ENCODE measurements at places on chromosomes 4 and X.

DNA sequence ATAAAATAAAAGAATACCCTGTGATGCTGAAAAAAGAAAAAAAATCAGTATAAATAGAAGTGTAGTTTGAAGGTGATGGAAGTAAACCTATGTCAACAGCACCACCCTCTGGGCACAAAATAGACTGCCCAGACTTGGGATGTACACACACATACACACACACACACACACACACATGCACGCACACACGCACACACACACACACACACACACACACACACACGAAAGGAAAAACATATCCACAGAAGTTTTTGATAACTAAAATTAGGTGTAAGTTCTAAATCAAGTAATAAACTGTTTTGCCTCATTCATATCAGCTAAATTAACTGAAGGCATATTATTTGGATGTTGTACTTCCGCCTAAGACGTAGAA, 40.5 kb downstream of the ANXA5 start:
- no peak for DNase-seq

GRCh38 chr4:20816287-20816686, 116.0 kb downstream of the PACRGL start:
- DNase-seq = no peak

GRCh38 chrX:49192722-49193328, 6.7 kb upstream of the PRICKLE3 start:
- no peak for DNase-seq

DNA sequence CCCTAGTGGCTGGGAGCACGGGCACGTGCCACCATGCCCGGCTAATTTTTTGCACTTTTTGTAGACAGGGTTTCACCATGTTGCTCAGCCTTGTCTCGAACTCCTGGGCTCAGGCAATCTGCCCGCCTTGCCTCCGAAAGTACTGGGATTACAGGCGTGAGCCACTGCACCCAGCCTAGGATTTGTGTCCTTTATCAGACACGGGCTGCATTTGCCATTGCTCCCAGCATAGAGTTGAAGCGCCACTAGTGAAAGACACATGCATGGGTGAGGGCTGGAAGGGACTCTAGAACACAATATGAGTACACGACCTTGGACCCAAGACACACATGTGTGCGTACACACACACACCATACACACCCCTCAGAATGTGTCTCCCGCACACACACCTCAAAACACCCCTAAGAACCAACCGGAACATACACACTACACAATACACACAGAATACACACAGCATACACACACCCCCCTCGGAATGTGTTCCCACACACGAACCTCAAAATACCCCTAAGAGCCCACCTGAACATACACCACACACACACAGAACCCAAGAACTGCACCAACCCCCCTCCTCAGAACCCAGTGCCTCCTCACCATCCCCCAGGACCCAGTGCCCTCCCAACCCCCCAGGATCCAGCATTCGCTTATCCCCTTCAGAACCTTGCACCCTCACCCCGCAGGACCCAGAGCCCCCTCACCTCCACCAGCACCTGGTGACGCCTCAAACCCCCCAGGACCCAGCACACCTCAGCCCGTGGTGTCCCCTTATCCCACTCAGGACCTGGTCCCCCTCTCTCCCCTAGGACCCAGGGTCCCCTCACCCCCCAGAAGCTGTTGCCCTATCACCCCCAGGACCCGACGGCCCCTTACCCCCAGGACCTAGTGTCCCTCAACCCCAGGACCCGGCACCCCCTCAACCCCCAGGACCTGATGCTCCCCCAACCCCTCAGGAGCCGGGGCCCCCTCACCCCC, 1.0 kb downstream of the TNIP2 start:
- no peak for DNase-seq

GRCh38 chrX:133380711-133381619, 34.3 kb downstream of the GPC4 start:
- no peak for DNase-seq

DNA sequence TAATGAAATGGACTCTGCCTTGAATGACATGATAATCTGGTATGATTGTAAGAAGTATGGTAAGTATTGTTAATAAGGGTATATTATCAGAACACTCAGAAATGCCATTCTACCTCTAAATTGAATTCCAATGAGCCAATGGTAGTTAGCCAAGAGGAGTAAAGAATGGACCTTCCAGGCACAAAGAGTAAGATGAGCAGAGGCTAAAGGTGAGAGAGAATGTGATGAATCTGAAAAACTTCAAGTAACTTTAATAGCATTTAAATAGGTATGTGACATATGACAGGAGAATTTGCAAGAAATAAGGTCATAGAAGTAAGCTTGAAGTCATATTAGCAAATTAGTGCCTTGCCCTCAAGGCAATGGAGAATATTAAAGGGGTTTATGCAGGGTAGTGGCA, 152.4 kb downstream of the BANK1 start:
- no peak for DNase-seq

DNA sequence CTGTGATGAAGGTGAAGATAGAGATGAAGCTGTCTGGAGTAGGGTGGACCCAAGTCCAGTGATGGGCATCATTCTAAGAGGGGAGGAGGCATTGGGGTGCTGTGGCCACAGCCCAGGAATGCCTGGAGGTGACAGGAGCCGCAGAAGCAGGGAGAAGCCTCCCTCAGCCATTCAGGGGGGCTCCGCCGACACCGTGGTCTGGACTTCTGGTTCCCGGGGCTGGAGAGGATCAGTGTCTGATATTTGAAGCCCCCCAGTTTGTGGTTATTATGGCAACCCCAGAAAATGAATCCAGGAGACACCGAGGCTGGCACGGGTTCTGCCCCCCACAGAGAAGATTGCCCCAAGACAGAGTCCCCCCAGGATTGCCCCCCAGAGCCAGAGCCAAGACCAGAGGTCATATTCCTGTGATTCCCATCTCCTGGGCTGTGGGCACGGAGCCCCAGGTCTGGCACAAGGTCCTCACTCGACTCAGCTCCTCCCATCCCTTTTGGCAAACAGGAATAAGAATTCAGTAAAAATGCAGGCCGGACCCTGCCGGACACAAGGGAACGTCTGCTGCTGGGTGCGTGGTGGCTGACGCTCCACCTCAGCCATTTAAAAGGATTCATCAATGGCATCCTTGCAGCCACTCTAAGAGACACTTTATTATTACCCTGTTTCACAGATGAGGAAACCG, 116.6 kb downstream of the CPZ start:
- peak; percentile 45 for DNase-seq

- DNase-seq = no peak
Observed at GRCh38 chr4:80407246-80407645, 71.7 kb downstream of the CFAP299 start.

DNA sequence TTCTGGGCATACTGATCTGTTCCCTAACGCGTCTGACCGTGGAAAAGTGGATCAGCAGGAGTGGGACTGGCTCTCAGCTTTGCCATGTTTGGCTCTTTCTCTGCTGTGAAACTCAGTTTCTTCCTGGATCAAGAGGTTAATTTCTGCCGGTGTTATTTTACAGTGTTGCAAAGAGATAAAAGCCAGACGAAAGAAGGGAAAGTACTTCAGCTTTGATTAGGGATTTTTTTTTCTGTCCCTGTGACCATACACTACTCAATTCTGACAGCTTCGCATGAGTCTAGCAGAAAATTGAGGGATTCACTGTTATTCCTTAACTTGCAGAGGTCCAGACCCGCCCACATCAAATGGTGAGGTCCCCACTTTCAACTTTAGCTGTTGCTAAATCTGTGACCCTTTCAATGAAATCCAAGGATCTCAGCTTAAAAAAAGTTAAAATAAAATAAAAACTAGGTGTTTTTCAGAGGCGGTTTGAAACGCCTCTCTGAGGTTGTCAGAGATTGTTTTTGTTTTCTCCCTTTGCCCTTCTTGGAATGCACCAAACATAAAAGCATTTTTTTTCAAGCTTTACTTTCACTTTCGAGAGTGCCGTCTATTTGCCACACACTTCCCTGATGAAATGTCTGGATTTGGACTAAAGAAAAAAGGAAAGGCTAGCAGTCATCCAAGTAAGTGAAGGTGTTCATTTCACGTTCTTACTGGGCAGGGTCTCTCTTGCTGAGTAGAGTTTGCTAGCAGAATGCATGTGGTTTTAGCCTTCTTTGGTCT, at the start of gene TLR3:
Gene TLR3, plus strand, starts transcription at position 576 of the 768 bp plus-strand sequence. CDS start 7,464 bp downstream, outside the sequence.
- DNase-seq = no peak

GRCh38 chr4:98617358-98618047, 40.9 kb downstream of the TSPAN5 start:
- DNase-seq = no peak

GRCh38 chrX:108438110-108438623, at the start of gene COL4A6:
Gene COL4A6, minus strand, starts transcription at chrX:108438422. Its CDS starts 226 bp downstream, at chrX:108438196.
- no peak for DNase-seq

DNA sequence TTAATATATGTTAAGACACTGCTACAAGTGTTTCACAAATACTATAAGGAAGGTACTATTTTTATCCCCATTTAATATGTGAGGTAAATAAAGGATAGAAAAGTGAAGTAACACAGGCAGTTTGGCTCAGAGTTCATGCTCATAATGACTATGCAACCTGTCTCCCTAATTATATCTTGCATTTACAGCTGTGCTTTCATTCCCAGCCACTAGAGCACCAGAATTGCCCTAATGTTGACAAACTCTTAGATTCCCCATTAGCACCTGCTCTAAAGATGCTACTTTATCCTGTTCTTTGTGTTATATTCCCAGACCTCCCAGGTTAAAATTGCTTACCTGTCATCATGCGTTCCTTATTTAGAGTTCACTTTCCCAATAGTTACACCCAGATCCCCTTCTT, 833.6 kb downstream of the CCSER1 start:
- no peak for DNase-seq

DNA sequence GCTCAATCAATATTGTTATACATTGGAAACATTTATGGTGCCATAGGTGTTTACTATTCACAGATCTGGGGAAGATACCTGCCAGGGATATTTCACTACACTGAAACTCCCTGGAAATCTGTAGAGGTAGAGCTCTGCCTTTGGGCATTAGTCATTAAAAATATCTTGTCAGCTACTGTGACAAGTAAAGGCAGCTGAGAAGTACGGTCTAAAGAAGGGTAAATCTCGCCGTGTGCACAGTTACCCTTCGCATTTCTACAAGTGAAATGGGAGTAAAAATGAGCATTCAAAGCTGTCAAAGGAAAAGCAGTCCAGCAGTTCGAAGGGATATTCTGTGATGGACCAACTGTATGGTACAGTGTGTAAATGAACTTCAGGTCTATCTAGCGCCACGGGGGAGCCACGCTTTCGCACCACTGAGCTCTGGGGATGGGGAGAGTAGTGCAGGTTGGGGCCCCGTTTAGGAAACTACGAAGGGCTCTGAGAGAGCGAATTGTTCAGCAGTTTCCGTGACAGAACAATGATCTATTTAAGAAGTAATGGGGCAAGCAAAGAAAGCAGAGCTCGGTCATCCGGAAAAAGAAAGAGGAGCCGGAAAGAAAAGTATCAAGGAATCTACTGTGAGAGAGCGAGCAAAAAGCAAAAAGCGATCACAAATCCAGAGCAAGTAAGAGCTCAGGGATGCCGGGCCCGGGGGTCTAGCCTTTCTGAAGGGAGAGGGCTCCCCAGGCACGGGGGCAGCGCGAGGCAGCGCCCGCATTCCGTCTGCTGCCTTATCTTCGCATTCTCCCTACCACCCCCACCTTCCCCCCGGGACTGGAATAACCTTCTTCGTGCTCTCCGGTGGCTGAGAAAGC, 646 bp downstream of the TIGD4 start:
- no peak for DNase-seq

DNA sequence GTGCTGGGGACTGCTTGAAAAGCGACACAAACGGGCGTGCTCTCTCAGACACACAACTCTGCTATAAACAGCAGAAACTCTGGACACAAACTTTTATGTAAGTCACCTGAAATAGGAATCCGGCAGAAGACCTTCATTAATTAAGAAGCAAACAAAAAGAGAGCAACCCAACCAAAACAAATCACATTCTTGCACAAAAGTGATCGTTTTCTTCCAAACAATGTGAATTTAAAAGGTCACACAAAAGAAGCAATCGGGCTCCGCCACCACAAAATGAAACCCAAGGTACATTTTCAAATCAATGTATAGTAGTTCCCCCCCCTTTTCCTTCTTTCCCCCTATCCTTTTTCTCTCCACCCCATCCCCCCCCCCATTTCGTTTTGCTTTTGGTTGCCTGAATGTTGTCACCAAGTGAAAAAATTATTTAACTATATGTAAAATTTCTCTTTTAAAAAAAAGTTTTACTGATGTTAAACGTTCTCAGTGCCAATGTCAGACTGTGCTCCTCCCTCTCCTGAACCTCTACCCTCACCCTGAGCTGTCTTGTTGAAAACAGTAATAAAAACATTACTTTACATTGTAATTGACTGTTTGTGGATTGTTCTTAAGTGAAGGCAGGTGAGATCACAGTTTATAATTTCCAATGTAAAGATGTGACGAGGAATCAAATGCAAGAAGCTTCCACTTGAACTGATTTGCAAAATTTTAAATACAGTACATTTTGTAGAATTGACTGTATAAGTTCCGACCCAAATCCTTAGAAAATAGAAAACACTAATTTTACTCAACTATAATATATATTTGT, 2.4 kb downstream of the MAB21L2 start:
- DNase-seq = no peak

GRCh38 chr4:152038238-152038637, 277.4 kb upstream of the GATB start:
- no peak for DNase-seq

DNA sequence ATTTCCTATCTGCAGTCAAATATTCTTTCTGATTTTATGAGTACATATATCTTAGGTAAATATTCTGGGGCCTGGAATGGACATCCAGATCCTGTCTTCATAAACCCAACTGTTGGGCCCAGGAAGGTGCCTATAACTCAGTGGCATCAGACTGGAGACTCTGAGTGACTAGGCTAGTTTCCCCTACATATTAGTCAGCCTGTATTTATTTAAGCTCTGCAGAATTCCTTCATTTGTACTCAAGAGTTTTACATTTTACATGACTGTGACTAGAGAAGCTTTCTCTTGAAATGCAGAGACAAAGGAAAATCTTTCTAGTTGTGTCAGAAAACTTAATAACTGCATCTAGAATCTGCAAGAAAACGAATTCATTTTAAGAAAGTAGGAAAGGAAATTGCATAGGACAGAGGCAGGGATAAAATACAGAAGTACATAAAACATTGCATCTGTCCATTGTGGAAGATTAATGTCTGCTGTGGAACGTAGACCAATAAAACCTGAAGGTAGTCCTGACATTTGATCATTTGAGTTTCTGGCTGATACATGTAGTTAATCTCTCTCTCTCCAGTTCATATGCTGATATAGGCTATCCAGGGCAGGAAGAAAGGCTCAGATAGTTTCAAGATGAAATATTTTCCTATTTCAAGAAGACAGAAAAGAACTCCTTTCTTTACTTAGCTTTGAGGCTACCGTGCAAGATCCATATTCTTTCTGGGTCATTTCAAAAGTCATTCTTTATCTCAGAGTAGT, 78.2 kb downstream of the OPHN1 start:
- DNase-seq = no peak

GRCh38 chr4:94305466-94306225, 37.0 kb downstream of the HPGDS start:
- DNase-seq = no peak

- no peak for DNase-seq
Observed at GRCh38 chr4:122614621-122615020, 6.2 kb downstream of the IL21 start.

GRCh38 chr4:105619188-105619931, 66.9 kb downstream of the ARHGEF38 start:
- no peak for DNase-seq

GRCh38 chr4:182843808-182844325, 73.3 kb downstream of the DCTD start:
- no peak for DNase-seq
